ENCODE measurements at places on chromosomes 12 and 14.

- H3K27me3 ChIP-seq, result no peaks in the 10 kb centered on the region
- peak; percentile 46 for DNase-seq
- H3K4me1 ChIP-seq, result no peaks in the 10 kb centered on the region
- no peaks in the 10 kb centered on the region for H3K36me3 ChIP-seq
- no peak overlapping the region for H3K4me3 ChIP-seq
- no peak overlapping the region for H3K27ac ChIP-seq
Measured at GRCh38 chr12:28222081-28222700, 31.9 kb downstream of the CCDC91 start.

GRCh38 chr12:4905316-4905715 is 4.4 kb upstream of the KCNA1 start:
- no peak for DNase-seq
- H3K4me1 ChIP-seq, result peaks cover 11% of the 10 kb centered on the region
- no peak overlapping the region for H3K4me3 ChIP-seq
- H3K27me3 ChIP-seq, result peaks cover 29% of the 10 kb centered on the region

DNA sequence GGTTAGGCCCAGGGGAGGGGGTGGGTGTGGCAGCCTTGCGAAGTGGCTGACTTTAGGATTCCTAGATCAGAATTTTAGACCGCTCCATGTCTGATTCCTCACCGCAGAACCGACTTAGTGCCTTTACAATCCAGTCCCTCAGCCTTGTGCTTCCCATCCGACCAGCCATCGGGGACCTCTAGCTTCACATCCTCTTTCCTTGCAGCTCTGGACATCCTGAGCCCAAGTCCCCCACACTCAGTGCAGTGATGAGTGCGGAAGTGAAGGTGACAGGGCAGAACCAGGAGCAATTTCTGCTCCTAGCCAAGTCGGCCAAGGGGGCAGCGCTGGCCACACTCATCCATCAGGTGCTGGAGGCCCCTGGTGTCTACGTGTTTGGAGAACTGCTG is 557 bp downstream of the COPS7A start:
- peaks cover 15% of the 10 kb centered on the region for H3K36me3 ChIP-seq
- DNase-seq, result no peak
- H3K4me3 ChIP-seq, result peak overlapping the region; percentile 66
- H3K27me3 ChIP-seq, result no peaks in the 10 kb centered on the region
- peaks cover 7% of the 10 kb centered on the region for H3K4me1 ChIP-seq
- H3K27ac ChIP-seq, result peak overlapping the region; percentile 83

DNA sequence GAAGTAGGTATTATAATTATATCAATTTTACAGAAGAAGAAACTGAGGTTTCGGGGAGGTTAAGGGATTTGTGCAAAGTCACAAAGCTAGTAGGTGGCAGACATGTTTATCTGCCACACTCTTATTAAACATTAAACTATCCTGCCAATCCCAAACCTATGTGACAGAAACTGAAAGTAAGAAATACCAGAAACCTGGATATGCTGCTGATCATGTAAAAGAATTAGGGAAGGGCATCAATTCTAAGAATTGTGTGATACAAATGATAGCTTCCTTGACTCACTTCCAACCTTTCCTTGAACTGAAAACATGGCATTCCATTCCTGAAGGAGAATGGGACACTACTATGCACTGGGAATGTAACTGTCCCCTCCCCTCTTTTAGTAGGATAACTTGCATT is 16.9 kb downstream of the TAOK3 start:
- no peaks in the 10 kb centered on the region for H3K36me3 ChIP-seq
- peaks cover 6% of the 10 kb centered on the region for H3K4me1 ChIP-seq
- no peak overlapping the region for H3K4me3 ChIP-seq
- no peaks in the 10 kb centered on the region for H3K27me3 ChIP-seq

DNA sequence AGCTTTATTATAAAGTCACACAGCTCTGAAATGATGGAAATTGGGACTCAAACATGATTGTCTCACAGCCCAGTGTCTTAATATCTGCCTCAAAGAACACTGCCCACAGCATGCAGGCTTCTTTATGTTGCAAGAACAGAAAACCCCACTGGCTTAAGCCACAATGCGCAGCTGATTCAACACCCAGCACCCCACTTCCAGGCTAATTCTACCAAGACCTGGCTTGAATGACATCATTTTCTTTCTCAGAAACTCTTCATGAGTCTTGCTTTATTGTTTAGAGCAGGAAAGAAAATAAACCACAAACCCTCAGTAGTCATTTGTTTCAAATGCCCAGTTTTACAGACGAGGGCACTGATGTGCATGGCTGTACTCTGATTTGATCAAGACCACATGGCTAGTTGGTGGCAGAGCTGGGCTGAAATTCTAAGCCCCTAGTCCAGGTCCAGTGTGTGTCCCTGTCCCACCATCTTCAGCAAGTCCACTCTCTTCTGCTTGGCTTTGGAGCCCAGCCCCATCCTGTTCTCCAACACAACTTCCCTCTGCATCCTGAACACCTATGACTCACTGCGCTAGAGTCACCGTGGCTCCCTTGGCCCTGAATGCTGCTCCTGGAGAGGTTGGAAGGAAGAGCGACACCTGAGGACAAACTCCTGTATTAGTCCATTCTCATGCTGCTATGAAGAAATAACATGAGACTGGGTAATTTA is 50.3 kb upstream of the SRSF5 start:
- no peaks in the 10 kb centered on the region for H3K36me3 ChIP-seq
- H3K27me3 ChIP-seq, result no peaks in the 10 kb centered on the region
- H3K4me3 ChIP-seq, result no peak overlapping the region
- peak overlapping the region; percentile 86 for H3K27ac ChIP-seq
- peaks cover 37% of the 10 kb centered on the region for H3K4me1 ChIP-seq
- DNase-seq, result peak; percentile 95

GRCh38 chr14:87034680-87035079 is 958.3 kb downstream of the GALC start:
- H3K4me1 ChIP-seq, result no peaks in the 10 kb centered on the region
- H3K4me3 ChIP-seq, result no peak overlapping the region
- DNase-seq, result no peak
- H3K27ac ChIP-seq, result no peak overlapping the region
- no peaks in the 10 kb centered on the region for H3K27me3 ChIP-seq

- peaks cover 13% of the 10 kb centered on the region for H3K27me3 ChIP-seq
- no peaks in the 10 kb centered on the region for H3K4me1 ChIP-seq
- peak; percentile 85 for DNase-seq
- no peak overlapping the region for H3K4me3 ChIP-seq
- no peak overlapping the region for H3K27ac ChIP-seq
Measured at GRCh38 chr14:91258011-91258618, 13.6 kb upstream of the GPR68 start.

- no peaks in the 10 kb centered on the region for H3K4me1 ChIP-seq
- H3K36me3 ChIP-seq, result no peaks in the 10 kb centered on the region
- H3K4me3 ChIP-seq, result no peak overlapping the region
- DNase-seq, result peak; percentile 27
- H3K27me3 ChIP-seq, result peaks cover 3% of the 10 kb centered on the region
Measured at GRCh38 chr14:75417674-75418073, 10.1 kb upstream of the JDP2 start.

- peaks cover 18% of the 10 kb centered on the region for H3K36me3 ChIP-seq
- no peak overlapping the region for H3K4me3 ChIP-seq
- no peak for DNase-seq
Measured at GRCh38 chr12:50678650-50679365, 85.1 kb upstream of the ATF1 start.

DNA sequence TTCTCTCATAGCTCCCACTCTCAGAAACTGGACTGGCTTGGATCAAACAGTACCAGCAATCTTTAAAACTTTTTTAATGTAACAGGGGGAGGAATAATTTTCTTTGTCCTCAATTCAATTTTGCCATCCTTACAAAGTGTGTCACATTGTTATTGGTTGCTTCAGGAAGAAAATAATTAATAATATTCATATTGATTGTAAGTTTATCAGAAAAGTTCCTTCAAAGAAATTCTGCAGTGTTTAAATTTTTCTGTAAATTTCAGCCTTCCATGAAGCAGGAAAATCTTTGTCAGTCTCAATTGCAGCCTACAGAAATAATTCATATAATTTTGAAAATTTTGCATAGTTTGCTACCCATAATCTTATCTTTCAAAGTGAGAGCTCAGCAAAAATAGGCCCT is 1119.1 kb upstream of the ATXN7L3B start:
- no peak overlapping the region for H3K27ac ChIP-seq
- H3K4me3 ChIP-seq, result no peak overlapping the region

DNA sequence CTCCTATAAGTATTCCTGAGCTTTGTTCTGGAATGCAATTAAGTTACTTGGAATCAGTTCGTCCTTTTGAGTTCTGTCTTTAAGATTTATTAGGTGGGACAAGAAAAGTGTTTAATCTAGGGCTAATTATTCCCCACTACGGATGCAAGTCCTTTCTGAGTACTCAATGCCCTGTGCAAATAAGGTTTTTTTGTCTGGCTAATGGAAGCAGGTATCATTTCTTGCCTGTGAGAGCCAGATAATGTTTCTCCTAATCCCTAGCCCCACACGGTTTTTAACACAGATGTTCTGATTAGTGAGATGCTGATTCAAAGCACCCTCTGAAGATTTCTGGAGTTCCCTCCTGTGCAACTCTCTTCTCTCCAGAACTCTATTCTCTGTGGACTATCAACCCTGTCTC is 296.6 kb upstream of the PRICKLE1 start:
- no peak overlapping the region for H3K4me3 ChIP-seq
- H3K27ac ChIP-seq, result no peak overlapping the region
- no peaks in the 10 kb centered on the region for H3K27me3 ChIP-seq
- H3K4me1 ChIP-seq, result no peaks in the 10 kb centered on the region
- no peaks in the 10 kb centered on the region for H3K36me3 ChIP-seq

DNA sequence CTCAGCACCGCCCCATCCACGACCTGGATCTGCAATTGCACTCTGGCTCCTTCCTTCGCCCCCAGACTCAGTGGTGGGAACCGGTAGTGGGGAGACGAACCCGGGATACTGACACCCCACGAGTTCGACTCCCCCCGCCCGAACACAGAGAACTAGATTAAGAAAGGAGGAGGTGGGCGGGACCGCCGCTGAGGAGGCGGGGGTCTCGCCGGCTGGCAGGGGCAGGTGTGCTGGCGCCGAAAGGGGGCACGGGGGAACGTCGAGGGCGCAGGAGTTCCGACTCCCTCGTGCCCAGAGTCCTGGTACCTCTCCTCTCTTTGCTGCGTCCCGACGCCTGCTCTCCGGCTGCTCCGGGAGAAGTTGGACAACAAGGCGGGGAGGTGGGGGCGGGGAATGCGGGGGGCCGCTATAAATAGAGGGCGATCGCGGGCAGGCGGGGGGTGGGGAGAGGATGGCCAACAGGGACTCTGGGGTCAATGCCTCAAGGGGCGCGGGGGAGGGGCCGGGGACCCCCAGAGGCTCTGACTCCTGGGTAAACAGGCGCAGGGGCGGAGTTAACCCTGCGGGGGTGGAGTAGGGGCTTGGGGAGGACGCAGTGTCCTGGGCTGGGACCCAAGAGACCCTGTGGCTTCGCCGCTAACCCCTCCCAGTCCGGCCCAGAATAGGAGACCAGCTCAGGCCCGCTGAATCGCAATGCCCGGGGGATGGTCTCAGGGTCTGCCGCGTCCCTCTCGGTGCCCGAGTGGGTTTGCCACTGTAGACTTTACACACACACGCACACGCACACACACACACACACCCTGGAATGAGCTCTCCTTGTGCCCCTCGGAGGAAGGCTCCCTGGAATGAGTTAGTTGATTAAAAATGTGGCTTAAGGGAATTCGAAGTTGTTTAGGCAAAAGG is 761 bp upstream of the NDRG2 start:
- H3K27ac ChIP-seq, result no peak overlapping the region
- H3K36me3 ChIP-seq, result no peaks in the 10 kb centered on the region
- DNase-seq, result no peak
- H3K27me3 ChIP-seq, result peaks cover 23% of the 10 kb centered on the region
- peak overlapping the region; percentile 48 for H3K4me3 ChIP-seq

DNA sequence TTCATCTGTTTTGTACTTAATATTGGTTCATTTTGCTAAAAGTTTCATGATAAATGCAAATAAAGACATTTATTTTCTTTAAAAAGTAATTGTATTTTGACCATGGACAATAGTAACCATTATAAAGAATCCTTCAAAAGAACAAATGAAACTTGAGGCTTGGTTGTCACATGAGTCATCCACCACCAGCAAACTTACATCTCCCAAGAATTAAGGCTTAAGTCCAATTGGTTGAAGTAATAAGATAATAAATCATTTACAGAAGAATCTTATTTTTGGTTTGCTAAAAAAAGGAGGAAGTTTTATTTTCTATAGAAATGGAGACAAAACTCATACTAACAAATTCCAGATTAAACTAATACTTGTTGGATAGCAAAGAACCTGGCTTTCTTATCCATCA is 84.8 kb upstream of the KITLG start:
- no peaks in the 10 kb centered on the region for H3K36me3 ChIP-seq
- no peak overlapping the region for H3K27ac ChIP-seq
- no peaks in the 10 kb centered on the region for H3K4me1 ChIP-seq
- H3K27me3 ChIP-seq, result no peaks in the 10 kb centered on the region
- peak; percentile 64 for DNase-seq

GRCh38 chr12:267581-268482 is 5.2 kb upstream of the SLC6A13 start:
- no peak overlapping the region for H3K27ac ChIP-seq
- no peak overlapping the region for H3K4me3 ChIP-seq
- H3K27me3 ChIP-seq, result peaks cover 5% of the 10 kb centered on the region
- no peak for DNase-seq
- H3K36me3 ChIP-seq, result no peaks in the 10 kb centered on the region
- H3K4me1 ChIP-seq, result peaks cover 12% of the 10 kb centered on the region

- H3K27ac ChIP-seq, result peak overlapping the region; percentile 98
- H3K27me3 ChIP-seq, result no peaks in the 10 kb centered on the region
- H3K36me3 ChIP-seq, result peaks cover 13% of the 10 kb centered on the region
Measured at GRCh38 chr14:49893309-49894213, 679 bp downstream of the ARF6 start.

DNA sequence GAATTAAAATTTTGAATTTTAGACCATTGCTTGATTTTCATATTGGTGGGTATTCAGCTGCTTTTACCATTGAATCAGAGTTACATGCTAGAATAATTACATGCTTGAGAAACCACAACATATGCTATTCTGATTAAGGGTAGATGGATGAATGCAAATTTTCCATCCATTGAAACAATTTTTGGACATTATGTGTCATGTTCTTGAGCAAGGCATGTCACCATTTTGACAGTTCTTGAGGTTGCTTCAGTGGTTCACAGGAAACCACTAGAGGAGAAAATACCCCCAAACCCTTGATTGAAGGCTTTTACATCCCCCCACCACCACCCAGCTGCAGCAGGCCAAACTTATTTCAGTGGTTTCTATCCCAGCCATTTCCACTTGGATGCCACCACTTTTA is 13.5 kb downstream of the UBR7 start:
- no peak for DNase-seq
- H3K27ac ChIP-seq, result no peak overlapping the region
- H3K4me3 ChIP-seq, result no peak overlapping the region
- no peaks in the 10 kb centered on the region for H3K27me3 ChIP-seq
- no peaks in the 10 kb centered on the region for H3K4me1 ChIP-seq

GRCh38 chr12:54033106-54033979 is 493 bp downstream of the HOXC5 start:
- DNase-seq, result no peak
- no peak overlapping the region for H3K4me3 ChIP-seq
- no peaks in the 10 kb centered on the region for H3K36me3 ChIP-seq
- H3K27me3 ChIP-seq, result peaks cover 73% of the 10 kb centered on the region
- H3K4me1 ChIP-seq, result no peaks in the 10 kb centered on the region

Measured in astrocyte (in vitro differentiated cells and primary cell).